ENCODE measurements at places on chromosomes 12 and 14.
A peak's percentile ranks its signal among the peaks of the same experiment; 100 is the strongest.

DNA sequence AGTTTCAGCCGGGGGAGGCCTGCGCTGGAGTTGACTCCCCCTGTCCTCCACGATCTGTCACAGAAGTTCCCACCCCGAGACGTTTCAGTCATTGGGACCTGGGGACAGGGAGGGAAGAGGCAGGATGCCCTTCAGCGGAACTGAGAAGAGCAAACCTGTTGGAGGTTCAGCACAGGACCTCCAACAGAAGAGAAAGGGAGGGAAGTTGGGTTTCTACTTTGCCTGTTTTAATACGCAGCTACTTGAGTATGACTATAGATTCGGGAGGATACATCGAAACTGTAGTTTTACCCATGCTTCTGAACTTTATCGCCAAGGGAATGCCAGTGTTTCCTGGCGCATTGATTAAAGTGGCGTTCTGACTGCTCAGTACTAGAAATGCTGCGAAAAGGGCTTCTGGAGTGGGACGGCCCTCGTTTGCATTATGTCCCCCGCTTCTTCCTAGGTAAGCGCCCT, 2.3 kb upstream of the DUSP6 start:
- peak; percentile 24 for DNase-seq

- peak; percentile 23 for DNase-seq
Measured at GRCh38 chr12:67161322-67161918, 107.7 kb upstream of the CAND1 start.

GRCh38 chr12:59632408-59632807, 36.6 kb downstream of the SLC16A7 start:
- no peak for DNase-seq

GRCh38 chr14:105300542-105301102, at the start of gene BRF1:
BRF1 (minus strand) TSS chr14:105301001; CDS start chr14:105300629, 372 bp downstream.
- peak; percentile 87 for DNase-seq

DNA sequence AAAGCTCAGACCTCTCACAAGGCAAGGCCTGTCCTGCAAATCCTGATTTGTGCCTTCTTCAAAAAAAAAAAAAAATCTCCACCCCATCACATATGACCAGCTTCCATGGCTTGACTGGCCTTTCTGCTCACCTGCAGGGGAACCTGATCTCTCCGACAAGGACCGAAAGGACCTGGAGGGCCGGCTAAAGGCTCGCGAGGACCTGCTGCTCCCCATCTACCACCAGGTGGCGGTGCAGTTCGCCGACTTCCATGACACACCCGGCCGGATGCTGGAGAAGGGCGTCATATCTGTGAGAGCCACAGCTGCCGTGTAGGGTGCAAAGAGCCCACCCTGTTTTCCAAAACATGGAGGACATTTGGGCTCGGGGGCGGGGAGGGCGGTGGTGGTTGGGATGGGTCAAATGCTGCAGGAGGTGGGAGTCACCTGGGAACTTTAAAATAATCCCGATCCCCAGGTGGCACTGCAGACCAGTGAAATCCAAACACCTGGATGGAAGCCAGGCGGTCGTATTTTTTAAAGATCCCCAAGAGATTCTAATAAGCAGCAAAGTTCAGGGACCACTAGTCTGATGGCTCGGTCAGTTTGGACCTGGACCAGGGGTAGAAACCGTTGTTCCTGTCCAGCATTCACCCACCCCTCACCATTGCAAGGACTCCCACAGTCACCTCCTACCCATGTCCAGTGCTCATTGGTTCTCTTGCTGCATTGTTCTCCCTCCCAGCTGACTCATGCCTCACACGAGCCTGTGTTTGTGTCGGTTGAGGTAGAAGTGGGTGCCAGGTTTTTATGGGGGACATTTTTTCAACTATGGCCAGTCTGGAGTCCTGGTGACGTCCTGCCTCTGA, 44.8 kb downstream of the FOXN4 start:
- peak; percentile 30 for DNase-seq

DNA sequence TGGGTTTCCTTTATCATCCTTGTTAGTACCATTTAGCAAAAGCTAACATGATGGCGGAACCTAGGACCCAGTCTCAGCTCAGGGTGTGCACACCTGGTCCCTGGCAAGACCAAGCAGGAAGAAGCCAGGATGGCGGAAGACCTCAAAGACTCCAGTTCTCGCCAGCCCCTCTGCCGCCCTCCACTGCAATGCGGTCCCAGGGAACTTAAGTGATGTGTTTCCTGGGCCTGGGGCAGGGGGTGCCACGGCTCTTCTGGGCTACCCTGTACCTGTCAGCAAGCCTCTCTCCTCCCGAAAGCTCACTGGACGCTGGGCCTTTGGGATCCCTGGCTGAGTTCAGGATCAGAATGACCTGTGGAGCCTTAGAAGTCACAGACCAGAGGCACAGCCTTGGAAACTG, 71.3 kb downstream of the FBXL14 start:
- DNase-seq, result no peak

DNA sequence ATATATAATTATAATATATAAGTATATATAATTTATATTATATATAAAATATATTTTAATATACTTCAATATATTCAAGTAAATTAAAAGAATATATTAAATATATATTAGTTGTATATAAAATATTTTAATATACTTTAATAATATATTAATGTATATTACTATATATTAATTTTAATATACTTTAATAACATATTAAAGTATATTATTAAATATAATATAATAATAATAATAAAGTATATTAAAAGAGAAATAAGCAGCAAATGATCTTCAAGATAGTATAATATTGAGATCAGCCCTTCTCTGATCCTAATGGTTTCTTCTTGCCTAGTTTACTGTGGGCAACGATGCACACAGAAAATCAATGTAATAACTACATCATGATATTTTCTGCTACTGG, 2.3 kb downstream of the OR4M1 start:
- DNase-seq, result no peak

DNA sequence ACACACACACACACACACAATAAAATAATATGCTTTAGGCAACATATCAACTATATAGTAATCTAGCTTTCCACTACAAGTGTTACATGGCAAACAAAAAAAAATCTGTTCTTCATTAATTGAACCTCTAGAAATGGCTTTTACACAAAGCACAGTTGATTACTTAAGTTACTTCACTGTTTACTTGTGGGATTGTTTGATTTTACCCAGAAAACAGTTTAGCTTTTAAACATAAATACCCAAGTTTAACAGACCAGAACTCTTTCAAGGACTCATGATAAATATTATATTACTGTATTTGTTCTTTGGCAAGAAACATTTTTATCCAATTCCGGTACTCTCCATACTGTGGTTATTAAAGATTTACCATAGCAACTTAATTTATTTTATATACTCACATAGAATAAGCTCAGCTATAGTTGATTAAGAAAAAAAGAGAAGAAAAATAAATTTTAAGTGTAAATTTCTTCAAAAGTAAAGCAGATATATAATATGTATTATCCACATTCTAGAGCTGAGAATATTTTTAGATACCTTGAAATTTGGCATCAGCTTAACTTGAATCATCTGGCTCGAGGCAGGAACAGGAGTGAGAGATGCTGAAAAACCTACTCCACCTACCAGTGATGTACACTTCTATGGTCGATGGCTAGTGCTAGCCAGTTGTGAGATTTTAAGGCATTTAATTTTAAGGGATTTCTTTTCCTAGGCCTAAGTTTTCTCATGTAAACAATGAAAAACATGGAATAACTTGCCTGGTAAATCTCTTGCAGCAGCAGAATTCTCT, 126.0 kb downstream of the BTG1 start:
- DNase-seq, result no peak

GRCh38 chr12:55729819-55730818, 1.3 kb upstream of the CD63 start:
- peak; percentile 59 for DNase-seq

DNA sequence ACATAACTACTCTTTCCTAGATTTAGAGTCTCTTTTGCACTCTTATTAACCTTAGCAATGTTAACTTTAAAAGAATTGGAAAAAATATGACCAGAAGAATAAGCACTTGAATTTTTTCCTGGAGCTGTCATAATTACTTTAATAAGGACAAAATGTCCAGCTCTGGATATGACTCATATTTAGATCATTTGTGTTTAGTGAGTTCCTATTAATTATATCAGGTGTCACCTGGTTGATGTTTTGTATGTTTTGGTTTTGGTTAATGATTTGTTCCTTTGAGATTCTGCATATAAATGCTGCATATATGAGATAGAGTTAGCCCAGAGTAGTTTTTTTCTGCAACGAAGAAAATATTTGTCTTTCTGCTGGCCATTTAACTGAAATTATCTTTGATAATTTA, 5.1 kb downstream of the CLECL1 start:
- no peak for DNase-seq

- no peak for DNase-seq
Measured at GRCh38 chr12:111269718-111270117, 99.2 kb downstream of the PHETA1 start.

DNA sequence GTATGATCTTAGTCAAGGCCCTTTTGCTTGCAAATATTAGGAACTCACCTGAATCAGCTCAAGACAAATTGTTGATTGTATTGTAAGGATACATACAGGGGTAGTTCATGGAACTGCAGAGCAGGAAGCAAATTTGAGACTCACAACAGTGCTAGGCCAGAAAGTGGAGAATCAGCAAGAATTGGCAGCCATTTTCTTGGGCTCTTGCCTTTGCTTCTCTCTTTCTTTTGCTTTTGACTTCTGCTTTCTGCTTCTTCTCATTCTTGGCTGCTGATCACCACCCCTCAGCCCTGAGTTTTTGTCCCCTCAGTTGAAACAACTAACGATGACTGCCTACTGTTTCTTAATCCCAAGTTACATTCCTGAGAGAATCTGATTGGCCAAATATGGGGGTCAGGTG, 34.8 kb downstream of the KCNK13 start:
- no peak for DNase-seq

DNA sequence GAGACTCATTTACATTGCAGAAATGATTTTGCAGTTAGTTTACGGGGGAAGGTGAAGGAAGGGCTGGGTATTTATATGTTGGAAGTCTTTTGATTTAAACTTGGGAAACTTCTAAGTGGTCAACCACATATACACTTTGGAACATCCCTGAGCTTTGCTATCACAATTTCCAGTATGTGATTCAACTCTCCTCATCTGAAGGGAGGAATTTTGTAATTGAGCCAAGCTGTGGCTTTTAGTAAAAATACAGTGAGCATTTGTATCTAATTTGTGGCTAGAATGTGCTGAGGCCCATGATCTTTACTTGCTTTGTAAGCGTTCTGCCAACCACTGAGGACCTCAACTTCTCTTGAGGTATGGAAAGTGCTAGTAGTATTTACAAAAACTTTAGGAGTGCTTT, 235.0 kb upstream of the PDZRN4 start:
- no peak for DNase-seq

DNA sequence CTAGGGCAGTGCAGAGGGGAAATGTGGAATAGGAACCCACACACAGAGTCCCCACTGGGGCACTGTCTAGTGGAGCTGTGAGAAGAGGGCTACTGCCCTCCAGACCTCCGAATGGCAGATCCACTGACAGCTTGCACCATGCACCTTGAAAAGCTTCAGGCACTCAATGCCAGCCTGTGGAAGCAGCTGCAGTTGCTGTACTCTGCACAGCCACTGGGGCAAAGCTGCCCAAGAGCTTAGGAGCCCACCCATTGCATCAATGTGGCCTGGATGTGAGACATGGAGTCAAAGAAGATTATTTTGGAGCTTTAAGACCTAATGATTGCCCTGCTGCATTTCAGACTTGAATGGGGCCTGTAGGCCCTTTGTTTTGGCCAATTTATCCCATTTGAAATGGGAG, 21.7 kb upstream of the CCDC88C start:
- DNase-seq, result no peak

DNA sequence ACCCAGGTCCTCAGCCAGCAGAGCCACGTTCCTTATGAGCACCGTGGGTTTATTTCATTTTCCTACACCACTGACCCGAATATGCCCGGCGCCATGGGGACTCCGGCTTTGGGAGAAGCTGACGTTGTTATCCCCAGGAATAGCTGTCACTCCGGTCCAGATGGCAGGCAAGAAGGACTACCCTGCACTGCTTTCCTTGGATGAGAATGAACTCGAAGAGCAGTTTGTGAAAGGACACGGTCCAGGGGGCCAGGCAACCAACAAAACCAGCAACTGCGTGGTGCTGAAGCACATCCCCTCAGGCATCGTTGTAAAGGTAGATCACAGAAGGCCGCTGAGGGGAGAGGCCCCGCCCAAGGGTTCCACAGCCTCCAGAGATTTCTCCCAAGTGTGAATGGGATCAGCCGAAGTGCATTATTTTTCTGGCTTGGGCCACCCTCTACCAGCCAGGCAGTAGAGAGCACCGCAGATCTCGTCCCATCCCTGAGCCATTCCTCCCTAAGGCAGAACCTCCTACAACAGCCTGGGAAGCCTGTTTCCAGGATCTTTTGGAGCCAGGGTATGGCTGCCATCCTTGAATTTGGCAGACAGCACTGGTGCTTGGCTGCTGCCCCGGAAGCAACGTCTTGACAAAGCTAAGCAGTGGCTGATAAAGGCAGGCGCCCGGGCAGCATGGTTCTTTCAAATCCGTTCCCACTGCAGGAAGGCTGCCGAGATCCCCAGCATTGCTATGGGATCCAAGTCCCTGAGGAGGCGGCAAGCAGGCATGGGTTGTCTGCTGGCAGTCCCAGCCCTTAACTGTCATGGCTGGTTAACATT, 17.8 kb downstream of the CDK2AP1 start:
- DNase-seq, result no peak

DNA sequence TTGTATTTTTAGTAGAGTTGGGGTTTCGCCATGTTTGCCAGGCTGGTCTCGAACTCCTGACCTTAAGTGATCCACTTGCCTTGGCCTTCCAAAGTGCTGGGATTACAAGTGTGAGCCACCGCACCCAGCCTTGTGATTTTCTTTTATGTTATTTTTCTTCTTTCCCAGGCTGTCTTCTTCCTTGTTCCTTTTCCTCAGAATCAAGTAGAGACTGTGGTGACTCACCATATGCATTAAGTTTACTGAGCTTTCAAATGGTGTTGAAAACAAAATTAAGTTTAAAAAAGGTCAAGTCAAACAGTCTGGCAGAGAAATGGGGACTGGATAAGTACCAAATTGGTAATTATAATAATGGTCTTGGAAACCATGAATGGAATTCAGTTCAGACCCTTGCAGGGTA, 5.7 kb downstream of the ARPC3 start:
- DNase-seq, result no peak

GRCh38 chr12:75665216-75665615, 153.8 kb upstream of the KRR1 start:
- no peak for DNase-seq

DNA sequence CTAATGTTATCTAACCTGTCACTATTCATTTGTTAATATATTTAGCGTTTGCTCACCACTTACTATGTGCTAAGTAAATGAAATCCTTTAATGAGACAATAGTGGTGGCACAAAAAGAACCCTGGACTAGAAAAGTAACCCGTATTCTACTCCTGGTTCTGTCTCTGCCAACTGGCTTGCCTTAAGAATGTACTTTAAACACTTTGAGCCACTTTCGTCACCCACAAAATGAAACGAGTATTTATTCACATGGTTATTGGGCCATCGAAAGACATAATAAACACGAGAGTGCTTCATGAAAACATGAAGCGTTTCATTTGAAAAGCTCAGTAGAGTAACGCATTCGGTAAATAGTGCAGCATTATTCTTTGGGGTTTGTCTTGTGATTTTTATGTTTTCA, 254.7 kb downstream of the EGLN3 start:
- no peak for DNase-seq
